SW 1271 (cell line): ENCODE measurements at places on chromosomes 2 and 18.

DNA sequence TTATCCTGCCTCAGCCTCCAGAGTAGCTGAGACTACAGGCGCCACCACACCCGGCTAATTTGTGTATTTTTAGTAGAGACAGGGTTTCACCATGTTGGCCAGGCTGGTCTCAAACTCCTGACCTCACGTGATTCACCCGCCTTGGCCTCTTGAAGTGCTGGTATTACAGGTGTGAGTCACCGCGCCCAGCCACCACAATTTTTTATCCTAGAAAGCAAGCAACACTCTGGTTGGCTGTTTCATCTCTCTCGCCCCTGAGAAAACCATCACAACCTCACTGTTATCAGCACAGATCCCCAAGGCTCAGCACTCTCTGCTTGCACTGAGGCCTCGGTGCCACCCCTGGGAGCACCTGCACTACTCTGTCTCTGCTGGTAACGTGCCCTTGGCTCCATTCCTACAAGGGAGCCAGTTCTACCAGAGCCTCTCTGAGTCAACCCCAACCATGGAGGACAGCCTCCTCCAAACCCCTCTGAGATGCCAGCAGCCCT lies 134.8 kb upstream of the AGAP1 start:
- no peak for DNase-seq

GRCh38 chr18:23812546-23813440 lies 123.5 kb downstream of the LAMA3 start:
- peak; percentile 4 for DNase-seq

GRCh38 chr2:197011801-197012641 lies 85.5 kb upstream of the PGAP1 start:
- DNase-seq: no peak

- DNase-seq: peak; percentile 11
These were observed 529.1 kb upstream of the HNMT start for GRCh38 chr2:137435162-137435561.

- DNase-seq: peak; percentile 26
These were observed 90.4 kb upstream of the SLC35G4 start for GRCh38 chr18:11518788-11519685.

DNA sequence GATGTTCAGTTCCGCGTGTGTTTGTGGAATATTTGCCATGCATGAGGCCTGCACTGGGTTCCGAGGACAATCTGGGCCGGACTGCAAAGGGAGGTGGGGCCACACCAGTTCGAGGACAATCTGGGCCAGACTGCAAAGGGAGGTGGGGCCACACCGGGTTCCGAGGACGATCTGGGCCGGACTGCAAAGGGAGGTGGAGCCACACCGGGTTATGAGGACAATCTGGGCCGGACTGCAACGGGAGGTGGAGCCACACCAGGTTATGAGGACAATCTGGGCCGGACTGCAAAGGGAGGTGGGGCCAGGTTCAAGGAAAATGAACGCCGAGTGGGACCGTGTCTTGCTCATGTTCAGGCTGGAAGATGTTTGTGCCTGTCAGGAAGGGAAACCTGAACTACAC lies 97.8 kb upstream of the HDAC4 start:
- no peak for DNase-seq

DNA sequence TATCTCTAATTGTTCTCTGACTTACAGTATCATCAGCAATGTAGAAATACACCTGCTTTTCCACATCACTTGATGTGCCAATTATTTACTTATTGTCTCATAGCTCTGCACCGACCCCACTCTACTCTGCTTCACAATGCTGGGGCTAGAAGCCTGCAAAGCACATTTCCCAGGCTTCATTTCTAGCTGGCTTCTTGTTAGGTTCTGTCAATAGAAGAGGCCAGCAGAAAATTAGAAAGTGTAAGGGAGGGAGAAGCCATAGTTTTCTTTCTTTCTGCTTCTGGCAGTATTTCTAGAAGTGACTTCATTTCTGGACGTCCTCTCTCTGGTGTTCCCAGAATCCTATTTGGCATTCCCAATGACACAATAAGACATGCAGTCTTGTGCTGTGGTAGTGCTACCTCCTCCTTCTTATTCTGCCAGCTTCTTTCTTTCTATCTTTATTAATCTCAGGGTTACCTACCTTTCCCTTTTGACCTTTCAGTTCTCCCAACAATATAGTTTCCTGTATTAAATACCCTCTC lies 12.5 kb upstream of the TANC1 start:
- no peak for DNase-seq

GRCh38 chr2:45616658-45617411 lies 5.8 kb upstream of the SRBD1 start:
- DNase-seq: no peak
